ENCODE measurements at places on chromosomes 7 and 10.

- DNase-seq = no peak
These were observed 855.8 kb downstream of the GATA3 start for GRCh38 chr10:8910314-8910713.

- no peak for DNase-seq
These were observed 69.9 kb downstream of the INPP5A start for GRCh38 chr10:132607491-132607890.

DNA sequence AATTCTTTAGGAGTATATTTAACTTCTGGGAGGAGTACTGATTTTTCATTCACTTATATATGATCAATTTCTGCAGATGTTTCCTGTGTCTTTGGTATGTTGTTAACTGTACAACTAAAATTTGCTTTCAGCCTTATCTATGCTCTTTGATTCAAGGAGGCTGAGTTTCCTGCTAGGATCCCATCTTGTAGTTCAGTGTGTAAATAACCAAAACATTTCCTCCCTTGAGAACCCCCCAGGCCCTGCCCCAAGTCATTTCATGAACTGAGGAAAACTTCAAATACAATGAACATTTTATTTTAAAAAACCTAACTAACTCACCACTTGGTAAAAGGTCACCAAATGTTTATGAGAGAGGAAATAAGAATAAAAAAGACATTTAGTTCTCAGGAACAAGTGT, 55.5 kb downstream of the VWA2 start:
- no peak for DNase-seq

DNA sequence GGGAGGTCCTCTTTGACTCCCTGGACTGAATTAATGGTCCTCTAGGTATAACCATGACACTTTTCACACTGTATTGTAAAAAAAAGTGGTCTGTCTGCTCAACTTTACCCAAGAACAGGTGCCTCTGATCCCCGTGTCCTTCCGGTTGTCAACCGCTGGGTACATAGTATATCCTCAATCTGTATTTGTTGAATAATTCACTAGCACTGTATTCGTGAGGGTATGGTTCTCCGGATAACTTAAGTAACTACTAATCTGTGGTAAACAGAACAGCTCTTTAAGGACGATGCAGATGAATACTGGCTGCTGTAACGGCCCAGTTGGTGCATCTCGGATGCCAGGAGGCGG, 472 bp upstream of the ADAM22 start:
- DNase-seq = no peak

DNA sequence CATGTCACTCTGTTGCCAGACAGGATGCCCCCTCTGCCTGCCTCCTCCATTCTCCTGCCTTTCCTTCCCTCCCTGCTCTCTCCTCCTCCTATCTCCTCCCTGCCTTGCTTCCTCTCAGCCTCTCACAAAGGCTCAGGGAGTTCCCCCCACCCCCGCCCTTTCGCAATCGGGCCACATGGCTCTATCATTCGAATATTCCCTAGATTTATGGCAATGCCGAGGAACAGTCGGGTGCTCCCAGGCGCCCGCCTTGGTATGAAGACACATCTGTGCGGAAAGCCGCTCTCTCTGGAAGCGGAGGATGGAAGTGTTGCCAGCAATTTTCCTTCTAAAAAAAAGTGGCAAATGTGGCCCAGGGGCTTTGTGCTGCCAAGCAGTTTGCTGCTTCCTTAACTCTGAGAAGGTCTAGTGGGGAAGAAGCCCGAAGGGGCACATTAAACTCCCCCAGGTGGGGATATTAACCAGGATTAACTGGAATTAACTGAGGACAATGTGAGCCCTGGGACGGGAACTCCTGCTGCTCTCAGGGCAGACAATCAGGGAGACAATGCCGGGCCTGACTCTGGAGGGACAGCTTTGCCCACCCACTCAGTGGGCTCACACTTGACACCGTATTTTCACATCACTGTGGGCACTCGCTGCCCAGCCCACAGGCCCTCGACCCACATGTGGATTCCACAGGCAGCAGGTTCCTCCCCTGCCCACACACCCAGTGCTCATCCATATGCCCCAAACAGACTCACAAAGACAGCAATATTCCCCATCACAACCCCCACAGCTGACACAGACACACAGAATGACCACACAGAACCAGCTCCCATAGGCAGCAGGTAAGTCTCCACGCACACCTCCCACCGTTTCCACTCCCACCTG, 88.4 kb upstream of the SMNDC1 start:
- peak; percentile 61 for DNase-seq

DNA sequence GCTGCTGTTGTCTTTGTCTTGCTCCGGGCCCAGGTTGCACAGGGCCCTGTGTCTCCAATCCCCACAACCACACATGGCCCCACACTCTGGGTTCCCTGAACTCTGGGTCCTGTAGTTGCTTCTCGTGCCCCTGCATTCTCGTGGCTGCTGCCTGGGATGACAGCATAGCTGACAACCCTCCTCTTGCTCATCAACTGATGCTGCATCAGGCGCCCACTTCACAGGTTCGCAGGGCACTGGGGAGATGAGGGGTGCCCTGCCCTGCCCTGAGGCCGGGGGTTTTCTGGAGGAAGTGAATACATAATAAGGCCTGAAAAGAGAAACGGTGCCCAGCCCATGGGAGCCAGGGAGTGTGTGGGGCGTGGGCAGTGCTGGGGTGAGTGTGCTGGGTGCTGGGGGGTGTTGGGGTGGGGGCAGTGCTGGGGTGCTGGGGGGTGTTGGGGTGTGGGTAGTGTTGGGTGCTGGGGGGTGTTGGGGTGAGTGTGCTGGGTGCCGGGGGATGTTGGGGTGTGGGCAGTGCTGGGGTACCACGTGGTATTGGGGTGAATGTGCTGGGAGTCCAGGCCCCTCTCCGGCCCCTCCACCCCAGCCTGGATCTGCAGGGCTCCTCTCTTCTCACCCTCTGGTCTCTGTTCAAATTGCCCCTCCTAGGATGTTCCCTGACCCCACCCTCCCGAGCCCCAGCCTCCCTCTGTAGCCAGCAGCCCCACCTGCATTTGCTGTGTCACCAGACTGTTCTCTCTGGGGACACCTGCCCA, 2.0 kb upstream of the MTG1 start:
- DNase-seq = no peak

DNA sequence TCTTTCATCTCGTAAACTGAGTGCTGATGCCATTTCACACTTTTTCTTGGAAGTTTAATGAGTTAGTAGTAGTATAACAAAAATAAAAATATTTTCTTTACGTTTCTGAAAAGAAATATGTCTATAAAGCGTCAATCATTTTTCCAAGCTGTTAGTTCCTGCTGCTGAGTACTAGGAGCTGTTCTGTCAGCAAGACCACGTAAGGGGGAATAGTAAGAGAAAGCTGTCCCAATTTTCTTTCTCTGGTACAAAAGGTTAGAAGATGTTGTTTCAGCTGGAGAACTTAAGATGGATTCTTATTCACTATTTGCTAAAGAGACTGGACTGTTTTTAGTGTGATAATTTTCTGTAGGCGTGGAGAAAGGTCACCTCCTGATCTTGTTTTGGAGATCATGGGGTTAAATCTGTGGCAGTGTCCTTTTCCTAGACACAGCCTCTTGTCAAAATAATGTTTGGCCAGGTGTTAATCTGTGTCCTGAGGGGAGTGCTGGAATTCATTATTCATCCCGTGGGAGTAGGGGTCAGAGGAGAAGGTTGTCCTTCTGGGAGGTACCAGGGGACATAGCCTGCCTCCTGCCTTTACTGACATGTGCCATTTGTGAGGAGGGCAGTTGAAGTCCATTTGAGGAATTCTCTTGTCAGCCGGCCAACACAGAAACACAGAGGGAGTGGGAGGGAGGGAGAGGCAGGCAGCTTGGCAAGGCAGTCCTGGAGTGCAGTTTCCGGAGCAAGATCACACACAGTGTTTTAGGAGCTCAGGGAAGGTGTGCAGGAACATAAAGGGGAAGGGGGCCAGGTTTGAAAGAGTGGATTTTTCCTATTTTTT, 368.7 kb downstream of the AUTS2 start:
- peak; percentile 8 for DNase-seq

- no peak for DNase-seq
These were observed 38.7 kb upstream of the PPP1R17 start for GRCh38 chr7:31648288-31648687.

DNA sequence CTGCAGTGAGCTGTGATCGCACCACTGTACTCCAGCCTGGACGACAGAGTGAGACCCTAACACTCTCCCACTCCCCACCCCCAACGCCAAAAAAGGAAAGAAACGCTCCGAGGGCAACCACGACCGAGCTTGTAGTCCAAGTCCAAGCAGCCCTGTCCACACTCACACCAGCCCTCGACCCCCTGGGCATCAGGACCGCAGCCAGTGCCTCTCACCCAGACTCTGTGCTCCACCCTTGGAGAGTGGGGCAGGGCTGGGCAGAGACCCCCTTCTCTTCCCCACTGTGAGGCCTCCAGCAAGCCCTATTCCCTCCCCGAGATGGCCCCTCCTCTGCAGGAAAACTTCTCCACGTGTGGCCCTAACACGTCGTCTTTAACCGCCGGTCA, 82.6 kb downstream of the FOXL3 start:
- DNase-seq = no peak

- DNase-seq = no peak
These were observed 17.1 kb downstream of the CNNM1 start for GRCh38 chr10:99346247-99346646.

GRCh38 chr10:22491931-22492615, 146.8 kb downstream of the SPAG6 start:
- no peak for DNase-seq

DNA sequence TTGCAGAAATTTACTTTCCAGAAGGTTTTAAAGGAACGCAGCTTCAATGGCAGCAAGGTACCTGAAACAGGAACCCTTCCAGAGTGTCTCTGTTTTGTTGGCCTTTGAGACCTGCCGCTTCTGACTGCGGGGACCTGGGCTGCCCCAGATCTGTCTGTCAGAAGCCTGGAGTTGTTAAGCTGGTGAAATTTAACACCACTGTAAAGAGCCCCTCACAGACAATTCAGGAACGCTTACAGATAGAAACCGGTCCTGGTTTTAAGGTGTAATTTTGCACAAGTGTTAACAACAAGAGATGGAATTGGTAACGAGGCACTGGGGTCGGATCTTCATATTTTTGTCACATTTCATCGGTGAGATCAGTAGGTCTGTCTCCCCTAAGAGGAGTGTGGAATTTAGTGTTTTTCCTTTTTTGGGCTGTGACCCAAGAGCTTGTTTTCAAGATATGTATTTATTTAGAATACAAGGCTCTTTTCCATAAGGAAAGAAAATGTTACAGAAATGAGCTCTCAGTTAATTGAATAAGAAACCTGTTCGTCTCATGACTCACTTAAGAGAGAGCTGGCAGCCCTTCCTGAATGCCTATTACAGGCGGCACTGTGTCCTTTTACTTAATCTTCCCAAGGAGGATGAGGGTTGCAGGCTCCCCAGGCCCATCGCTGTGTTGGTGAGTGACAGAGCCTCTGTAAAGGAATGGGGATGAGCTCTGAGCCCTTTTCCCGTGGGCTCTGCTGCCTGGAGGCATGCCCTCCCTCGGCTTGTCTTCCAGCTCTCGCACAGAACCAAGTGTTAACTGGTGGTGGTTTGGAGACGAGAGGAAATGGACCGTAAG, 168.7 kb downstream of the CUX1 start:
- DNase-seq = peak; percentile 14

DNA sequence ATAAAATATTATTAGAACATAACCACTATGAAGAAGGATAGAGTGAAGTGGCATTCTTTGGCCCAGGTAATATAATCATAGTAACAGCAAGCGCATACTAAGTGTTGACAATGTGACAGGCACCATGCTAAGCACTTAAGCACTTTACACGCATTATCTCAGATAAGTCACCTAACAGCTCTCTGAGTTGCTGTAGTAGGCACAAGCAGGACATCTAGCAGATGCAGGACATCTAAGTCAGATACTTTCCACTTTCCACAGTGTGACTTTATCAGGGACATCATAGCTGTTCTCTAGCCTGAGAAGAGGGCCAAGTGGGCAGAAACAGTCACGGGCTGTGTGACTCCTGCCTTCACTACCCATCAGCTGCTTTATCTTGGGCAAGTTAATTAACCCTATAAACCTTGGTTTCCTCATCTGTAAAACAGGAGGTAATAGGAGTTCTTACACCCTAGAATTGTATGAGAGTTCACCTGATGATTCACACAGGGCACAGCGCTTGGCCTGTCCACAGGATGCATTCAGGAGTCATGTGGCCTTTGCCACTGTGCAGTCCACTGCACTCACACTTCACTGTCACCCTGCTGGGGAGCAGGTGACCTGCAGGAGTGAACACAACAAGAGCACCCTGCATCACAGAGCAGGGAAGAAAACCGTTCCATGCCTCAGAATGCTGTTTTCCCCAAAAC, 12.5 kb downstream of the LIPA start:
- DNase-seq = no peak

DNA sequence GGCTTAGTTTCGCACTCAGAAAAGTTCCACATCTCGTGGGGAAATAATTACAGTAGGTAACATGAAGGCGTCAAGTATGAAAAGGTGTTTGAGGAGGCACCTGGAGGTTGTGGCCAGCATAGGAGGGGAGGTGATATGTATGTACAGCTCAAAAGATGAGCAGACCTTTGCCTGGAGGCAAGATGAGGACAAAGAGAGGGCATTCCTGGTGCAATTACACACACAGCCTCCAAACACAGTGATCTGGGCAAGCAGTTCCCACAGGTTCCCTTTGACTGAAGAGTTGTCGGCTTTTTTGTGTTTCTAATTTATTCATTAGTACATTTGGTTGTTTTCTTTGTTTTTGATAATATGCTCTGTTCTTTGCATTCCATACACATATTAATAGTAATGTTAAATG, 46.9 kb downstream of the CDK14 start:
- DNase-seq = no peak

DNA sequence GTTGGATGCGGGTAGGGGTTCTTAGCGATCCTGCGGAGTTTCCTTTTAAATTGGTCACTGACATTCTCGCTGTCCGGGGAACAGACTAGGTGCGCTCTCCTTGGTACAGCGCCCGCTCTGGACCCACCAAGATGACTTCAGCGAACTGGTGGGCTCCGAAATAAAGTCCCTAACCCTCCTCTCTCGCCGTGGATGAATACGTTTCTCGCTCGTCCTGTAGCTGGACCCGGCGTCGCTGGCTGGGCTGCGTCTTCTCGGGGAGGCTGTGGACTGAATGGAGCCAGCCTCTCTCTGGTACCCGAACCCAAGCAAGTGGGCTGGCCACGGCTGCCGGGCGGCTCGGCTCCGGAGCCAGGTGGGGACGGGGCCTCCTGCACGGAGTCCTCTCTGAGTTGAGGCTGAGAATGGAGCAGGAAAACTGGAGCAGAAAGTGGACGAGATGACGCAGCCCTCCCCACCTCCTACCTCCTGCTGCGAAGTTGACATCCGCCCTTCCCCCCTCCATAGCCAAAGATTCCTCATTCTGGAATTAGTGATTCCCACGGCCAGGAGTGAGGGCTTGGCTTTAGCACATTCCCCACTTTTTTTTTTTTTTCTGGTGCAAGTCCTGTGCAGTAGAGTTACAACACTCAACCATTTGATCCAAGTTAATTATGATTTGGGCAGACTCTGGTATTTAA, 1.5 kb downstream of the UNC5B start:
- peak; percentile 69 for DNase-seq

DNA sequence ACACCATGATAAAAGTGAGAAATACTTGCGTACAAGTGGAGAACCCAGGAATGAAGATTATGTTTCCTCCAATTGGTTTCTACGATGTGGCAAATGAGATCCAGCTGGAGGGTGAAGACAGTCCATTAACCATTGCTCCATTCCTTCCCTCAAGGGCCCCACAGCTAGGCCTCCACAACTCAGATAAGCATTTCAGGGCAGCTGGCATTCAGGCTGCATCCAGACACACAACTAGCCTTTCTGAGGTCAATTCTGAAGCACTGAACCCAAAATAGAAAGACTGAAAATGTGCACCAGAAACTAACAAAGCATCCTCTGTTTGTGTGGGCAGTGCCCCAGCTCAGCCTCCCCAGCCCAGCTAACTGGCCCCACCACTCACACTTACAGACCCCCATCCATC, 94.8 kb downstream of the GSAP start:
- DNase-seq = no peak

GRCh38 chr10:106436123-106436715, 728.3 kb downstream of the SORCS1 start:
- peak; percentile 84 for DNase-seq

All from renal cortical epithelial cell (primary cell).